COR-L47 (cell line): ENCODE measurements at places on chromosomes 5 and 9.

GRCh38 chr5:111254613-111255012, 30.4 kb downstream of the CAMK4 start:
- DNase-seq, result no peak

- DNase-seq, result no peak
These were observed 54.0 kb downstream of the PCA3 start for GRCh38 chr9:76818271-76818670.

- no peak for DNase-seq
These were observed 175.0 kb downstream of the MLLT3 start for GRCh38 chr9:20447291-20447690.

DNA sequence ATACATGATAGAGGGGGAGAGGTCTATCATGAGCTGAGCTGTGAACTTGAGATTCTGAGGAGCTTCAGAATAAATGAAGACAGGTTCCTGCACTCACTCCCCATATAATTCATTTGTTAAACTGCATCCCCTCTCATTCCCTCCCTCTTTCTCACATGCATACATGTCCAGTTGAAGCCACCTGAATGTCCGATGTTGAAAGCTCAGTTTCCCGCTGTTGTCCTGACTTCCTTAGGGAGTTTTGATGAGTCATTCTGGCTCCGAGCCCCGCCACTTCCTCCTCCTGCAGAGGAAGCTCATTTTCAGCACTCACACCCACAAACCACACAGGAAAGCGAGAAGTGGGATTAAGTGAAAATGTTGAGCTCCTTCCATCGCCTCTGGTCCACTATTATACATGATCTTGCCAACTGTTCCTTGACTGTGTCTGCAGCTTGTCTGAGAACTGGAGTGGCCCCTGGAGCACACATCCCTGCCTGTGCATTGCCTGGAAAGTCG, 121.2 kb downstream of the CEMIP2 start:
- no peak for DNase-seq

DNA sequence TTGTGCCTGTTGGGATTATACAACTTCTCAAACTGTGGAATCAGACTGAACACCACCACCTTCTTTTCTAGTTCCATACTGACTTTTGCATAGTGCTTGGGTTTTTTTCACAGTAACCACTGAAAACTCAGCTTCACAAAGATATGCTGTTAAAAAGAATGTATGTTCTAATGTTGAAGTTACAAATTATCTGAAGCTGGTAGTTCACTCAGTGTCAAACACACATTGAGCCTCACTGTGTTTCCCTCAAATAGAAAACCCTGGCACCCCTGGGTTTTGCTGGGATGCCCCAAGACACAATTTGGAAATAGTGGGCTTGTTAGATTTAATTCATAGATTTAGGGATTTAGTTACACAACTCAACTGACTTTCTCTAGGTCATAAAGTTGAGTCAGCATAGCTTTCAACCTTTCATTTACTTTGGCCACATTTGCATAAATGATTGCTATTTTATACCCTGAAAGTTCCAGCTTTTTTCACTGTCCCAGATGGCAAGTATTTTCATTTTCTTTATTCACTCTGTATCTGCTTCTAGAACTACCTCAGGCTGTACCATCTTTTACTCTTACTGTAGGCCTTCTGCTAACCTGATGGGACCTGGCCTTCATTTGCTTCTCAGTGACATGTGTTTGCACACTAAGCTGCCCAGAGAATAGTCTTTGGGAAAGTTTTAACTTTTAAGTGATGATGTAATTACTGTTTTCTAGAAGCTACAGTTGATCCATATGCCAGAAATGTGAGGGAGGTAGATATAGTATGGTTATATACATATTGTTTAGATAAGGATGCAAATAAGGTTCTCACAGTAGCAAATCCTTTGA, 115.1 kb downstream of the CDC42SE2 start:
- DNase-seq, result no peak

DNA sequence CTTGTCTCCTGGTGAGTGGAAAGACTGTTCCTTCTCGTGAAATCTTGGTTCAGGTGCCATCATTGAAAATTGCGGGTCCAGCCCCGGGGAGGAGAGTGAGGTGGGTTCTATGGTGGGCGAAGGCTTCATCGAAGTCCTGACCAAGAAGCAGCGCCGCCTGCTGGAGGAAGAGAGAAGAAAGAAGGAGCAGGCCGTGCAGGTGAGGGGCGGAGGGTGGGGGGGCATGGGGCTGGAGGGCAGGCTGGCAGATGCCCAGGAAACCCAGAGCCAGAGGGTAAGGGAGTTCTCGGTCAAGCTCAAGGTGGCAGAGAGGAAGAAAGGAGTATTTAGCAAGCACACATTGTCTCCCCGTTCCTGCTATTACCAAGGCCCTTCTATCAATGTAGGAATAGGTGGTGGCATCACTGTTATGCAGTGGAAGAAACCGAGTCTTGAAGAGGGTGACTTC, 24.3 kb upstream of the POMT1 start:
- no peak for DNase-seq

GRCh38 chr5:1909346-1909985, 26.7 kb upstream of the IRX4 start:
- DNase-seq, result no peak

- no peak for DNase-seq
These were observed 20.3 kb downstream of the RAI14 start for GRCh38 chr5:34676416-34676815.

DNA sequence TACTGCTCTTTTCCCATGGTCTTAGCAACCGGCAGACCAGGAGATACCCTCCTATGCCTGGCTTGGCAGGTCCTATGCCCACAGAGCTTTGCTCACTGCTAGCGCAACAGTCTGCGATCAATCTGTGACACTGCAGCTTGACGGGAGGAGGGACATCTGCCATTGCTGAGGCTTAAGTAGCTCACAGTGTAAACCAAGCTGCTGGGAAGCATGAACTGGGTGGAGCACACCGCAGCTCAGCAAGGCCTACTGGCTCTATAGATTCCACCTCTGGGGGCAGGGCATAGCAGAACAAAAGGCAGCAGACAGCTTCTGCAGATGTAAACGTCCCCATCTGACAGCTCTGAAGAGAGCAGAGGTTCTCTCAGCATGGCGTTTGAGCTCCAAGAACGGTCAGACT, 40.4 kb downstream of the MCTP1 start:
- DNase-seq, result no peak

DNA sequence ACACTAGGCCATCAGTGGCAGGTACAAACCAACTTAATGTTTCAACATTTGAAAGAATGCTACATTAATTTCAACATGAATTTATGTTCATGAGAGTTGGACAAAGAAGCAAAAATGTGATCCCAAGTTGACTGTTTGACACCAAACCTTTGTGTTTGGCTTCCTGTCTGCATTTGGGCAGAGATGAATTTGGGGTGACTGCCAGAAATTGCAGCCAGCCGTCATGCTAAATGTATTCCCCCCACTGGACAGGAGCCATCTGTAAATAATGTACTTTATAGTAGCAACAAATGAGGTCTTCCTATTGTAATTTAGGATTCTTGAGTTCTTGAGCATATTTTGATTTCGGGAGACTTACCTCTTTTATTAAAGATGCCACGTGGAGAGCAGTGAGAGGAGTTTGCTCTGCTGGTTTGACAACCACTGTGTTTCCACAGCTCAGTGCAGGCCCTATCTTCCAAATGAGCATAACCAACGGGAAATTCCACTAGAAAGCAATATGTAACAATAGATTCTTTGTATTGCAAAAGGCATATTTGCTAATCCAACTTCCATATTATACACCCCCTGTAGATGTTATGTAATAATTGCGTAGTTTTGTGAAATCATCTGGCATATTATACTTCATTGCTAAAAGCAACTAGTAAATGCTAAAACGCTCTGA, 27.6 kb downstream of the ALDH1A1 start:
- no peak for DNase-seq

DNA sequence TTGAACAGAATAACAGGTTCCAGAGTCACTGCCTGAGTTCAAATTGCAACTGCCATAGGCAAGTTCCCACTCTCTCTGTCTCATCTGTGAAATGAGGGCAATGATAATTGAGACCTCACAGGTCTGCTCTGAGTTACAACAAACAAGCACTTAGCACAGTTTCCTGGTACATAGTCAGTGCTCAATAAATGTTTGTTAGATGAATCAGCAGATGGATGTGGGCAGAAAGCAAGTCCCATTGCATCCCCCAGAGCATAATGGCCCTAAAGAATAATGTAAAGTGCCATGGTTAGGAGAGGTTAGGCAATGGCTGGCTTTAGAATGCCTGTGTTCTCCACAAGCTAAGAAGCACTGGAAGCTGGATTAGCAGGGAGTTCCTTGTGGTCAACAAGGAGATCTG, 136.5 kb upstream of the LARP1 start:
- no peak for DNase-seq

GRCh38 chr9:89450213-89450612, 47.7 kb downstream of the SEMA4D start:
- DNase-seq, result no peak
